HCT116 (cell line): ENCODE measurements at places on chromosomes 2 and 18. TPM values are rescaled to one million over a fixed set of nuclear protein-coding genes. Genes with fewer than 3 reads are reported as not detected.

NPPC gene
- total RNA-seq, result 0.52 TPM

GPC1 gene
- total RNA-seq, result 79.1 TPM

DNA sequence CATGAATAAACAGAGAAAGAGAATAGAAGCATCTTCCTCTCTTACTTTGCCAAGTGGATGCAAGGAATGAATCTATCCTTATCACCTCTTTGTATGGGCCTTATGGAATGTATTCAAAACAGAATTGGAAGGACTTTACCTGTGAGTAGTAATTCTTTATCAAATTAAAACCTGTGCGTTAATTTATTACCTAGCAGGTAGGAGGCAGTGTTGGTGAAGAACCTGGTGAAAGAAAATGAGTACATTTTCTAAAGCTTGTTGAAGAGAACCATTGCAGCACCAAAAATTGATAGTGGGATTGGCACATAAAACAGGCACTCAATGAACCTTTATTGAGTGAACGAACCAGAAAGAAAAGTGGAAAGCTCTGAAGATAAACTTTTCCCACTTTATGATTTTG is 1302.1 kb upstream of the CELF4 start:
- DNase-seq, result no peak

GRCh38 chr2:39851651-39852110 is 72.6 kb upstream of the THUMPD2 start:
- no peak for DNase-seq

DNA sequence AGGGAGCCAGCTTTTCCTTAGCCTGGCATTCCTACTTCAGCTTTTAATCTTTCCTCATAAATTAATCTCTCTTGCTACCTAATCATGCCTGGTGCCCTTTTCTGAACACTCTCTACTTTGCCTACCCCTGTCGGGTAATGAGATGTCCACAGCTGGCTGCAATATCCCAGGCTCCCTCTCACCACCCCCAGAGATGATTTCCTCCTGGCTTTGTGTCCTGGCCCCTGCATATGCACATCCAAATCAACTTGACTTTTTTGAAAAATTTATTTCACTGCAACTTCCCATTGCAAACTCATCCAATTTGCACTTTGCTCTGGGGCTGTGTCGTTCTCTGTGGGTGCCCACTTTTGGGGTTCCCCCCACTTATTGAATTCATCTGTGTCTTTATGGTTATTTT is 218.1 kb upstream of the SKOR2 start:
- DNase-seq, result no peak

DNA sequence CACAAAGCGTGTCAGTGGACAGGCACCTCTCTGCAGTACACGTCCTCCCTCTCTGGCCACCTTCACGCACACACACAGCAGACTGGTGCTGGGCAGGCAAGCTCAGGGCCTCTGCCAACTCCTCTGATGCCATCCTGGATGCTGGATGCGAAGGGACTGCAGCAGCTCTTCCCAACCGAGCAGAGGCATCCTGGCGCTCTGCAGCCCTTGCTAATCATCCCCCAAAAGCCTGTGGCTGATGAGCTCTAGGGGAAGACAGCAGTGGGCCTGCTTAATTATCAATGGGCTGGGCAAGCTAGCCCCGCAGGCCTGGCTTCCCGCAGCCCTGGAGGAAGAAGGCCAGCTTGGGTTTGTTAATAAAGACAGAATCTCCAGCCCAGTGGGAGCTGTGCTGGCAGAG is 71.3 kb upstream of the TEX51 start:
- no peak for DNase-seq

DNA sequence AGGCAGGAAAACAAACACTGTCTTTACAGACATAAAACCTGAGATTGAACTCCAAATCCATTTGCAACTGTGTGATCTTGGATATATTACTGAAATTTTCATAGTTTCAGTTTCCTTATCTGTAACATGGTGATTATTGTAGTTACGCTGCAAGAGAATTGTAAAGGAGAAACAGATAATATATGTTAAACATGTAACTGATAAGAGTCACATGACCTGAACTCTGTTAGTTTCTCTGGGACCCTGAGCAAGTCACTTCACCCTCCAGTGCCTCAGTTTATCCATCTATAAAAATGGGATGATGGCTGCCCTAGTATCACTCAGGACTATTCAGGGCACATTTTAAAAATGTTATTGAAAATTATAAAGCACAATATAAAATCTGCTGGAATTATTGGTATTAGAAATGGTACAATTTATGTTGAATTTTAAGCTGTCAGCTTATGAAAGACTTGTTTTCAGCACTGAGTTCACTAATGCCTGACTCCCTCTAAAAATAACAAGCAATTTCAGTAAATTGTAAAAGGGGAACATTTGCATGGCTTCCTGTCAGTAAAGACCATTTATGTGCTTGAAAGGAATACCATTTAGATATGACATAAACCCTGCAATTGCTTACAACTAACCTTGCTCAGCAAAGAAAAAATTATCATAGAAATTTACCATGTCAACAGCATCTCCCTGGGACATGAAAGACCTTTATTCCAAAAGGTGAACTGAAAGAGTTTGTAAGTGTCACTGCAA is 393.5 kb downstream of the RAD51AP2 start:
- DNase-seq, result no peak

DNA sequence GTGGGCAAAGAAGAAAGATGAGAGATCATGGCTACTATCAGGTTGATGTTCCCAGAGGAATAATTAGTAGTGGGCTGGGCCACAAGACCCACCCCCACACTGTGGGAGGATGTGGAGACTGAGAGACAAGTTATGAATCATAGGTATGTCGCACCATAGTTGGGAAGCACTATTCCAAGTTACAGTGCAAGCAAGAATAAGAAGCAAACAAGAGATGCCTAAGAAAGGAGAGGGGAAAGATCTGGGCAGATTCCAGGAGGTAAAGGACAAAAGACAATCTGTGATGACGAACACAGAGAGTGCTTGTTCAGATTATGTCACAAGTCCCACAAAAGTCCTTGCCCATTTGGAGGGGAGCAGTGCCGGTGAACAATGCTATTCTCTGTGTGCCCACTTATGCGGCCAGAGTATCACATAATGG is 56.6 kb downstream of the FAM228A start:
- DNase-seq, result no peak

DNA sequence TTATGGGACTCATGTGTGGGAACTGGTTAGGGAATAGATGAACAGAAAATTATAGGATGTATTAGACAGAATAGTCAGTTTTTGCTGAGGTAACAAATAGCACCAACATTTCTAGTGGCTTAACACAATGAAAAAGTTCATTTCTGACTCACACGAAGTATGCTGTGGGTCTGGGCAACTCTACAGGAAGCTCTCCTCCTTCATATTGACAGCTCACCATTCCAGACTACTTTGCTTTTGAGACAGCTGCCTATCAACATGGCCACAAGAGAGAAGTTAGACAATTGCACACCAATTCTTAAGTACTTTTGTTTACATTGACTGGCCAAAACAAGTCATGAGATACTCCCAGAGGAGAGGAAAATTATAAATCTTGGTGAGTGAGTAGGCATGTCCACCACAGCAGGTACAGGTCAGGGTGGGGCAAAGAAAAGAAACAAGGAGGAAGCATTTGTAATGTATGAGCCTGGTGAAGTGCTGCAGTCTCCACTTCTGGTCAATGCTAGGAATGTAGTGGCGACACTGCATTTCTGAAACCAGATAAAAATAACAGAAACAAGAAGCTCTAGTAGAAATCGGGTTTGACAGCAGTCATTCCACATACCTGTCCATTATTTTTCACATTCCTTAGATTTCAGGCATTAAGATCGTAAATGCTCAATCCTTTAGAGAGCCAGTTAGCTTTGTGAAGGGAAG is 141.6 kb downstream of the ICOS start:
- DNase-seq, result no peak

- DNase-seq, result peak; percentile 18
Measured at GRCh38 chr2:603427-603826, 73.8 kb downstream of the TMEM18 start.

DNA sequence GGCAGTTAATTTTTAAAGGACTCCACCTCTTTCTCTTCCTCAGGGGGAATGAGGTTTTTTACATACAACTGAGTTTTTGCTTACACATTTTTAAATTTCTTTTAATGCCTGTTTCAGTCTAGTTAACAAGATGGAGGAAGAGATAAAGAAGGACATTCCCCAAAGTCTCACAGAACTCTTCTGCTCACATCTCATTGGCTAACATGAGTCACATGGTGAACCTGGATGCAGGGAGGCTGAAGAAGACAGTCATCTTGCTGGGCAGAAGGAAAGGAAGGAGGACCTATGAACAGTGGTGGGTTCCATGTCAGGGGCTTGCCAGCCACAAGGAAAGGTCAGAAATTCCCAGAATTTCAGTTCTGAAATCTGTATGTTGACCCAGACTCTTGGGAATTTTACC is 10.4 kb upstream of the ST8SIA5 start:
- DNase-seq, result no peak

- no peak for DNase-seq
Measured at GRCh38 chr18:48852292-48852691, 98.5 kb downstream of the SMAD7 start.

DNA sequence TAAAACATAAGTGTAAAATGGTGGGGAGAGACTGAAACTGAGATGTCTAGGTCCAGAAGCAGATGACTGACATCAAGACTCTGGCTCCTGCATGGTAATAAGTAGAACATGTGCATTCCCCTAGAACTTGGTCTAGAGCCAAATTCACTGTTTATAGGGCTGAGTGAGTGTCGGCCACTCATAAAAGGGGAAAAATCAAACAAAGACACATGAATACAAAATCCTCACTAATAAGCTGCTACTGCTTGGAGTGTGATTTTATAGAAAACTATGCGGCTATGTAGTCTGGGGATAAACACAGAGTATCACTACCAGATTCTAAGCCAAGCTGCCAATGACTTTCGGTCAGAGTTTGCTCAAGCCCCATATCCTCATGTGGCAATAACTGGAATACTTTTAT is 1080.8 kb upstream of the DDX18 start:
- no peak for DNase-seq

DNA sequence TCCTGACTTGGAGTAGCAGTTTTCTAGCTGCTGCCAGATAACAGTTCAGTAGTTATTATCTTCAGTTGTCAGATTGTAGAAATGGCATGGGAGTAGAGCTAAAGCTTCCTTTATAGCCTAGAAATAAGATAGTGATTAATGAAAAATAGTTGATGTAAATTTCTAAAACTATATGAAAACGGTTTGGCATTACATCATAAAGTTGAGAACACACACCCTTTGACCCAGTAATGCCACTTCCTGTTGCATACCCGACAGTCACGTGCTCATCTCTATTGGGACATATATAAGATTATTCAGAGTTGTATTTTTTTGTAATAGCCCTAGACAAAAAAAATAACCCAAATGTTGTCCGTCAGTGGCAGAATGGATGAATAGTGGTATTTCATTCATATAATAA is 39.4 kb upstream of the ASB1 start:
- DNase-seq, result no peak

- no peak for DNase-seq
Measured at GRCh38 chr2:148527488-148528340, 116.8 kb upstream of the EPC2 start.

DNA sequence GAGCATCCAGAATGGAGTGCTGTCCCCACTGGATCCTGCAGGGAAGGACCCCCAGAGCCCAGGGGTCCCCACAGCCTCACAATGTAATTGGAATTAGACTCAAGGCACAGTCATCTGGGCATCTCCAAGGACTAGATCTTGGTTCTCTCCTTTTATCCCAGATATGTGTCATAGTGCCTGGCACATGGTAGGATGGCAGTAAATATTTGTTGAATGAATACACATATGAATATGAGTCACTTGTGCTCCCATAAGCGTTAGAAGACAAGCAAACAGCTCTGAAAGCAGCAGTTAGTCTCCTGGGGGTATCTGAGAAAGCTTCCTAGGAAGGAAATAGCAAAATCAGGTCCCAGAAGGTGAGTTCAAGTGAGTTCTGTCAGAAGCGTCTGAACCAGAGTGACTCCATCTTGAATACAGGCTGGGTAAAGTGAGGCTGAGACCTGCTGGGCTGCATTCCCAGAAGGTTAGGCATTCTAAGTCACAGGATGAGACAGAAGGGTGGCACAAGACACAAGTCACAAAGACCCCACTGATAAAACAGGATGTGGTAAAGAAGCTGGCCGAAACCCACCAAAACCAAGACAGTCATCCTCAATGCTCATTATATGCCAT is 234.1 kb upstream of the ID2 start:
- DNase-seq, result peak; percentile 22

DNA sequence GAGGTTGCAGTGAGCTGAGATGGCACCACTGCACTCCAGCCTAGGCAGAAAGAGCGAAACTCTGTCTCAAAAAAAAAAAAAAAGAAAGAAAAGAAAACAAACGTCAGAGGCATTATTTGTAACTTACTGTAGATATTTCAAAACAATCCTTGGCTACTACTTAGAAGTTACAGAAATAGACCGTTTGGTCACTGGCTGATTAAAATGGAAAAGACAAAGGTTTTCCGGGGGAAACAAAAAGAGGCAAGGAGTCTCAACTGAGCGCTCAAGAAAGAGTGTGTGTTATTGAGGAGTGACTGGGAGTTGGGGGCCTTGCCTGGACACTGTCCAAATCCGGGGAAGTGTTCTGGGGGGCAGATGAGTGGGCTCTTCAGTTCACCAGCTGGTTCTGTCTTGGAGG is 47.6 kb downstream of the TEX44 start:
- no peak for DNase-seq
